ENCODE measurements at places on chromosomes 2 and 18.
A peak's percentile ranks its signal among the peaks of the same experiment; 100 is the strongest.

GRCh38 chr2:65525616-65526231 is 93.3 kb upstream of the SPRED2 start:
- no peaks in the 10 kb centered on the region for H3K36me3 ChIP-seq
- H3K27me3 ChIP-seq, result peaks cover 27% of the 10 kb centered on the region
- H3K27ac ChIP-seq, result no peak overlapping the region
- no peak overlapping the region for H3K4me3 ChIP-seq
- no peaks in the 10 kb centered on the region for H3K4me1 ChIP-seq
- no peak for DNase-seq

GRCh38 chr18:76234676-76235060 is 260.4 kb downstream of the ZNF516 start:
- H3K36me3 ChIP-seq, result no peaks in the 10 kb centered on the region
- no peaks in the 10 kb centered on the region for H3K4me1 ChIP-seq
- no peak overlapping the region for H3K27ac ChIP-seq
- DNase-seq, result no peak

DNA sequence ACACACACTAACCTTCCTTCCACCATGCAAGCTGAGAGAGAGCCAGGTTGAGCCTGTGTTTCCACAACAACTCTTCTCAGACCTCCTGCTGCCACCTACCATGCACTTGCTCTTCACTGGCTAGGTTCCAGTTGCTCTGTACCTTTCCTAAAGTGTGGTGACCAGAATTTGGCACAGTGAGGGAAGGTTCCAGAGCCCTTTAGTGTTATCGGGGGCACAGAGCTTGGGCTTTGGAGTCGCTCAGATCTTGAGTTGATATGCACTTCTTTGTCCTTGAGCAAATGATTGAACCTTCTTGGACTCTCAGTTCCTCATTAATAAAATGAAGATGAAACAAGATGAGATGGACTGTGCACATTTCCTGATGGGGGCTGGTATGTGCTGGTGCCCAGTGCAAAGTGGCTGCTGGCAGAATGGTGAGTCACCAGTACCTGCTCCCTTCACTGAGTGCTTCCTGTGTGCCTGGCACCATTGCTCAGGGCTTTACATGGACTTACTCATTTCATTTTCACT is 47.1 kb downstream of the NEDD4L start:
- peaks cover 4% of the 10 kb centered on the region for H3K36me3 ChIP-seq
- H3K4me3 ChIP-seq, result no peak overlapping the region
- peaks cover 15% of the 10 kb centered on the region for H3K27me3 ChIP-seq
- peaks cover 5% of the 10 kb centered on the region for H3K4me1 ChIP-seq
- H3K27ac ChIP-seq, result no peak overlapping the region

- H3K4me1 ChIP-seq, result peaks cover 16% of the 10 kb centered on the region
- DNase-seq, result no peak
- no peaks in the 10 kb centered on the region for H3K36me3 ChIP-seq
- no peak overlapping the region for H3K4me3 ChIP-seq
- H3K27me3 ChIP-seq, result no peaks in the 10 kb centered on the region
Measured at GRCh38 chr2:119879502-119879901, 119.8 kb downstream of the PTPN4 start.

- DNase-seq, result no peak
- H3K36me3 ChIP-seq, result no peaks in the 10 kb centered on the region
- no peaks in the 10 kb centered on the region for H3K4me1 ChIP-seq
- no peak overlapping the region for H3K27ac ChIP-seq
Measured at GRCh38 chr2:175363699-175364098, 182.2 kb upstream of the ATP5MC3 start.

GRCh38 chr2:41741951-41742595 is 305.7 kb upstream of the PKDCC start:
- H3K4me1 ChIP-seq, result no peaks in the 10 kb centered on the region
- DNase-seq, result no peak
- H3K36me3 ChIP-seq, result no peaks in the 10 kb centered on the region
- no peak overlapping the region for H3K27ac ChIP-seq
- H3K27me3 ChIP-seq, result peaks cover 26% of the 10 kb centered on the region
- no peak overlapping the region for H3K4me3 ChIP-seq

DNA sequence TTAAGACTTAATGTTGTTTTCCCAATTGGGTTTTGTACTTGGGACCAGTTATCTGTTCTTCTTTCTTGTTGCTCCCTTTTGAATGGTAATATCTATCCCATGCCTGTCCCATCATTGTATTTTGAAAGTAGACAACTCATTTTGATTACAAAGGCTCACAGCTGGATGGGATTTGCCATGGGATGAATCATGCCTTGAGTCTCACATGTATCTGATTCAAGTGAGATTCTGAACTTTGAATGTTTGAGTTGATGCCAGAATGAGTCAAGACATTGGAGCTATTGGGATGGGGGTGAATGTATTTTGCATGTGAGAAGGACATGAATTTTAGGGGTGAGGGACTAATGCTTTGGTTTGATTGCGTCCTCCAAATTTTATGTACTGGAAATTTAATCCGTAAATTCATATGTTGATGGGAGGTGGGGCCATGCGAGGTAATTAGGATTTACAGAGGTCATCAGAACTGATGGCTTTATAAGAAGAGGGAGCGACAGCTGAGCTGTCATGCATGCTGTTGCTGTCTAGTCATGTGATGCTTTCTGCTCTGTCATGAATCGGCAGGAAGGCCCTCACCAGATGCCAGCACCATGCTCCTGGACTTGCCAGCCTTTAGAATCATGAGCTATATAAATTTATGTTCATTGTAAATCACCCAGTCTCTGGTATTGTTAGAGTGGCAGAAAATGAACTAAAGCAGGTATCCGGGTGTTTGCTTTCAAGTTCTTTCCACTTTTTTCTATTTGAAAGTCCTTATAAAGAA is 741.3 kb upstream of the RAB6C start:
- no peak overlapping the region for H3K27ac ChIP-seq
- no peaks in the 10 kb centered on the region for H3K36me3 ChIP-seq
- no peaks in the 10 kb centered on the region for H3K4me1 ChIP-seq
- DNase-seq, result no peak

DNA sequence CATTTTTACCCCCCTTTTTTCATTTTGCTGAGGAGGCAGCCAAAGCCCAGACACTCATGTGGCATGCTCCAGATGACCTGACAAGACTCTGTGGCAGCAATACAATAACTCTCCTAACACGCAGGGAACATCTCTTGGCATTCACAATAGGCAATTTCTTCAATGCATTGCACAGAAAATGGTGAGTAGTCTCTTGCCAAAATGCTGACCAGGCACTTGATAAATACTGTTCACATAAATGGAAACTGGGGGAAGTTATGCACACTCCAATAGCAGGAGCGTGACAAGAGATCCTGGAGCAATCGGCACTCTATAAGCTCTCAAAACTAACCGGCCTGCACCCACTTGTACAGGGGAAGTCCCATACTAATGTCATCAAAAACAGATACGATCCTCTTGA is 66.3 kb downstream of the NBAS start:
- H3K27me3 ChIP-seq, result no peaks in the 10 kb centered on the region
- no peak overlapping the region for H3K4me3 ChIP-seq
- DNase-seq, result no peak
- H3K27ac ChIP-seq, result no peak overlapping the region
- peaks cover 2% of the 10 kb centered on the region for H3K4me1 ChIP-seq
- peaks cover 6% of the 10 kb centered on the region for H3K36me3 ChIP-seq

DNA sequence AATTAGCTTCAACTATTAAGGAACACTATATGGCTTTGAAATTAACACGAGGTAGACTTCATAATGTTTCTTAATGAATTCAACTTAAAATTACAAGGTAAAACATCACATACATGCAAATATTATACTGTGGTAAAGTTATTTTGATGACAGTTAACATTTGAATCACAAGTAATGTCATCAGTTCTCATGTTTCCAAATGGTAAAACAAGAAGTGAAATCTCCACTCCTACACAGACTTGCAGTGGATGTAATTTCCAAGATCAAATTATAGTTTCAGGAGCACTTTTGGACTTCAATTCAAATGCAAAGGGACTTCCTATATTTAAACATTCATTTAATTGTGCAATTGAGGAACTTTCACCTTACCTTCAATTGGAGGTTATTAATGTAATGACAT is 39.1 kb downstream of the C18orf54 start:
- H3K27ac ChIP-seq, result no peak overlapping the region
- no peak overlapping the region for H3K4me3 ChIP-seq
- H3K4me1 ChIP-seq, result peaks cover 5% of the 10 kb centered on the region
- no peaks in the 10 kb centered on the region for H3K27me3 ChIP-seq
- H3K36me3 ChIP-seq, result no peaks in the 10 kb centered on the region

DNA sequence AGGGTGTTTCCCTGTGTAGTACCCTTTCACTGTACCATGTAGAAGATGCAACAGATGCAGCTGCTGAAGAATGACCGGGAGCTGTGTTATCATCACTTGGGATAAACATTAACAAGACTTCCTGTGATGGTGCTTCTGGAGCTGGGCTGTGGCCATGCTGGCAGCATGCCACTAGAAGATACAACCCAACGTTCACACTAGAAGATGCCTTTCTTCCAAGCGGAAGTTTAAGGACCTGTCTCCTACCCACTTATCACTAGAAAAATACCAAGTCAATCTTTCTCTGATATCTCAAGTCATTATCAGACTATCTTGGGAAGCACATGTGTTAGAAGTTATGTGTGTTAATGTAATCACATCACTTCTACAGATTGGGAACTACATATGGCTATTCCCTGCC is 953.5 kb downstream of the CNTNAP5 start:
- no peaks in the 10 kb centered on the region for H3K36me3 ChIP-seq
- no peaks in the 10 kb centered on the region for H3K27me3 ChIP-seq
- H3K4me3 ChIP-seq, result no peak overlapping the region
- no peak for DNase-seq

DNA sequence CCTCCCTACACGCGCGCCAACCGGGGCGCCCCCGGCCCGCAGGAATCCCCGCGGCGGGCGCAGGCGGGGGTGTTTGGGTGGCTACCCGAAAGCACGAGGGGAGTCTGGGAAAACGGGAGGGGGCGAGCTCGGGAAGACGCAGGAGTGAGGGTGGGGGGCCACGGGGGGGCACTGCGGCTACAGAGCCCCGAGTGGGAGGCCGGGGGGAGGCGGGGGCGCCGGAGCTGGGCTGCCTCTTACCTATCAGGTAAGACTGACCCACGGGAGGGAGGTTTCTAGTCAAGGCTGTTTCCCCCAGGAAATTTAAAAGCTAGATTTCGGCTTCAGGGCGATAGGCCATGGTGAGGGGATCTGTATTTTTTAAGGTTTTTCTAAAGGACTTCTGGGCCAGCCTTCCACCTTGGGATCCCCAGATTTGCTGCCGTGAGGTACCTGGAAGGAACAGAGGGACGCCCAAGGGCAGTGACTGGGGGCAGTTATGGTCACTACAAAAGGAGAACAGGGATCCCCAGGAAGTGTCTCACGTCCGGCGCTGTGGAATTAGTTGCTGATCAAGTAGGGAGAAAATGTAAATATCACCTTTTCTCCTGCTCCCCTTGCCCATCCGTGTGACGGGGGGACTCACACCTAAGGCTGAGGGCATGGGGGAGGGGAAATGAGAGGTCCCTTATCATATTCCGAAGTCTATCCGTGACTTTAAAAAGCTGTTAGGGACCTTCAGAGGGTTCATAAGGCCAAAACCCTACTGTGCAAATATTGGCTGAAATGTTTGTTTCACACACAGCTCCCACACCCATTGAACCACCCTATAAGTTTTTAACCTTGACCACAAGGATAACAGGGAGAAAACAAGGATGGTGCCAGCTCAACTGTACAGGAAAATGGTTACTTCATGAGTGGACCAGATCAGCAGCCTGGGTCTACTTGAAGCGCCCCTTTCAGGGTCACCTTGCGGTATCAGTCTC is 638 bp upstream of the IRS1 start:
- no peak for DNase-seq
- H3K4me1 ChIP-seq, result peaks cover 18% of the 10 kb centered on the region

- H3K36me3 ChIP-seq, result peaks cover 10% of the 10 kb centered on the region
- DNase-seq, result no peak
- no peak overlapping the region for H3K4me3 ChIP-seq
- H3K4me1 ChIP-seq, result peaks cover 14% of the 10 kb centered on the region
- H3K27ac ChIP-seq, result peak overlapping the region; percentile 81
Measured at GRCh38 chr2:239994086-239994485, 31.1 kb downstream of the NDUFA10 start.

DNA sequence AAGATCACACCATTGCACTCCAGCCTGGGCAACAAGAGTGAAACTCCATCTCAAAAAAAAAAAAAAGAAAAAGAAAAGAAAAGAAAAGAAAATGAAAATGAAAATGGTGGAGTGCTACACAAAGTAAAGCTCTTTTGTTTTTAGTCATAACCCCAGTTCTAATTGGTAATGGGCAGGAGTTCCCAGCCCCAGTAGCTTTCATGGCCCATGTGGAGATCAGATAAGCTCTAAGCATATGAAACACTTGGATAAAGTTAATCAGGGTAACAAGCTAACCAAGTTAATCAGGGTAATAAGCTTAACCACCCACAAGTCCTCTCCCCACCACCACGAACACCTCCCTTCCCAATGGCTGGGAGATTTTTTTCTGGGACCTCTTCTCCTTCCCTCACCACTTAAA is 240.8 kb downstream of the BCL11A start:
- DNase-seq, result no peak
- H3K27me3 ChIP-seq, result peaks cover 20% of the 10 kb centered on the region
- H3K27ac ChIP-seq, result no peak overlapping the region
- H3K36me3 ChIP-seq, result no peaks in the 10 kb centered on the region
- no peaks in the 10 kb centered on the region for H3K4me1 ChIP-seq

DNA sequence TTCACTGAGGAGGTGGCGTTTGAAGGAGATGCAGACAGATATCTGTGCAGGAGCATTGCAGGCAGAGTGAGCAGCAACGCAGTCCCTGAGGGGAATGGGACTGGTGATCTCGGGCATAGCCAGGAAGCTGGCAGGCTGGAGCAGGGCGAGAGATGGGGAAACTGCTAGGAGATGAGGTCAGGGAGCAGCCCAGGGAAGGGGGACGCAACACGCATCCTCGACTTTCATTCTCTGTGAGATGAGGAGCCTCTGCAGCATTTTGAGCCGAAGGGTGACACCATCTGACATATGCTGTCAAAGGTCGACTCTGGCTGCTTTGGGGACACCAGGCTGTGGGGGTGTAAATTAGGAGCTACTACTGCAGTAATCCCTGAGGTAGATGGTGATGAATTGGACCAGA is 4.3 kb upstream of the CHRNA1 start:
- no peak overlapping the region for H3K27ac ChIP-seq
- no peak for DNase-seq
- H3K4me1 ChIP-seq, result peaks cover 8% of the 10 kb centered on the region

- H3K4me3 ChIP-seq, result no peak overlapping the region
- H3K27me3 ChIP-seq, result peaks cover 37% of the 10 kb centered on the region
- no peak for DNase-seq
- H3K4me1 ChIP-seq, result no peaks in the 10 kb centered on the region
- H3K27ac ChIP-seq, result no peak overlapping the region
Measured at GRCh38 chr2:137943678-137944347, 20.5 kb upstream of the HNMT start.

- H3K4me3 ChIP-seq, result no peak overlapping the region
- H3K36me3 ChIP-seq, result peaks cover 2% of the 10 kb centered on the region
- peaks cover 5% of the 10 kb centered on the region for H3K27me3 ChIP-seq
- DNase-seq, result no peak
Measured at GRCh38 chr2:160735696-160736095, 242.1 kb upstream of the RBMS1 start.

- H3K4me3 ChIP-seq, result no peak overlapping the region
- no peak overlapping the region for H3K27ac ChIP-seq
- no peaks in the 10 kb centered on the region for H3K27me3 ChIP-seq
- no peaks in the 10 kb centered on the region for H3K36me3 ChIP-seq
Measured at GRCh38 chr18:39346916-39347315, 1781.3 kb upstream of the CELF4 start.

GRCh38 chr2:134491022-134491421 is 227.8 kb downstream of the TMEM163 start:
- H3K4me3 ChIP-seq, result no peak overlapping the region
- peaks cover 2% of the 10 kb centered on the region for H3K4me1 ChIP-seq

GRCh38 chr2:158699323-158699722 is 95.8 kb upstream of the DAPL1 start:
- no peaks in the 10 kb centered on the region for H3K27me3 ChIP-seq
- DNase-seq, result no peak
- H3K36me3 ChIP-seq, result no peaks in the 10 kb centered on the region
- H3K4me3 ChIP-seq, result no peak overlapping the region
- H3K27ac ChIP-seq, result no peak overlapping the region
- no peaks in the 10 kb centered on the region for H3K4me1 ChIP-seq
